H9 (cell line): ENCODE measurements at places on chromosomes 4 and X. TPM values are rescaled to one million over a fixed set of nuclear protein-coding genes. Genes with fewer than 3 reads are reported as not detected.

- DNase-seq, result no peak
- no peaks in the 10 kb centered on the region for H3K27me3 ChIP-seq
- no peaks in the 10 kb centered on the region for H3K4me1 ChIP-seq
- no peak overlapping the region for H3K27ac ChIP-seq
- no peaks in the 10 kb centered on the region for H3K36me3 ChIP-seq
- no peak overlapping the region for H3K4me3 ChIP-seq
Measured at GRCh38 chr4:86286726-86287125, 73.1 kb downstream of the MAPK10 start.

Gene PTCHD1
- total RNA-seq, result 1.4 and 2.3 TPM in 2 replicates

GRCh38 chr4:82525307-82525911, 36.4 kb downstream of the TMEM150C start:
- DNase-seq, result no peak
- no peaks in the 10 kb centered on the region for H3K36me3 ChIP-seq
- no peak overlapping the region for H3K4me3 ChIP-seq
- no peak overlapping the region for H3K27ac ChIP-seq

DNA sequence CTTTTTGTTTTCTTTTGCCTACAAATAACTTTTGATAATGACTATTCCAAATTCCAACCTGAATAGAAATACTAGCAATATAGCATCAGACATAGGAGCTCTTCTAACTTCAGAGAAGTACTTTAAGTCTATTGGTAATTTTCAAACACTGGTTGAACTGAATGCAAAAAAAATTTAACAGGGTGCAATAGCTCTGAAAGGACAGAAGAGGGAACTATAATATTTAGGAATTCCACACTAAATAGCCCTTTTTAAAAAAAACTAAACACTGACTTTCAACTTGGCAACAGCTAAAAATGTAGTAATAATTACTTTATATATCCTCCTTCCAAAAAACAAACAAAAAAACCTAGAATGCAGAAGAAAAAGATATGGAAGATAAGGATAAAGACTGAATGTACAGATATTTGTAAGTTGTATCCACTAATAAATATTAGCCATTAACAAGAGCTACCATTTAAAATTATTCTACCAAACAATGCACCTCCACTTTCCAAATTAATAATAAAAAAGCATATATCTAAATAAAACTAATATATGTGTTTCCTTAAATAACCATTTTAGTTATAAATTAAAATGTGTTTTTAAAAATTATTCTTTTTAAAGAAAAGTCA, 81.4 kb downstream of the FBXW7 start:
- no peaks in the 10 kb centered on the region for H3K36me3 ChIP-seq
- no peak overlapping the region for H3K4me3 ChIP-seq
- no peaks in the 10 kb centered on the region for H3K27me3 ChIP-seq

- no peak for DNase-seq
- no peaks in the 10 kb centered on the region for H3K27me3 ChIP-seq
- no peak overlapping the region for H3K4me3 ChIP-seq
- H3K4me1 ChIP-seq, result no peaks in the 10 kb centered on the region; the same call in 1 of the 2 replicates
- H3K27ac ChIP-seq, result no peak overlapping the region
Measured at GRCh38 chr4:100168521-100168920, 21.7 kb downstream of the DDIT4L start.

Gene PABPC1L2A
- total RNA-seq, result 0.35 and 0.52 TPM in 2 replicates

DNA sequence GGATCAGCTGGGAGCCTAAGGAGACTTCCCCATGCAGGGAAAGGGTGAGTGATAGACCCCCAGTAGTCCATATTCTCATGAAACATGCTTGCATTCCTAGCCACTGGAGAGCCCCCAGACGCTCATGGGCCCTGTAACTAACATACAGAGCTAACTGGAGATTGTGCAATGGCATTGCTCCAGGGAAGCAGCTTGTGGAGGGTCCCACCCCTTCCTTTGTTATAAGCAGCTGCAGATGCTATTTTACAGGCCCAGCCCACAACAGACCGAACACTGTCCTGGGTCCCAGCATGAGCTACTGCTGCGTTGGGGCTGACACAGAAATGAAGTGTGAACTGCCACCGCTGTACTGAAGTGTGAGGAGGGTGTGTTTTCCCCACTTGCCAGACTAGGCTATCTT, 1465.7 kb upstream of the DIAPH2 start:
- no peaks in the 10 kb centered on the region for H3K27me3 ChIP-seq
- H3K36me3 ChIP-seq, result no peaks in the 10 kb centered on the region
- H3K27ac ChIP-seq, result no peak overlapping the region
- no peak for DNase-seq
- no peak overlapping the region for H3K4me3 ChIP-seq

- H3K36me3 ChIP-seq, result no peaks in the 10 kb centered on the region
- no peaks in the 10 kb centered on the region for H3K27me3 ChIP-seq
- no peak overlapping the region for H3K27ac ChIP-seq
- no peak overlapping the region for H3K4me3 ChIP-seq
Measured at GRCh38 chrX:24672701-24673190, 21.0 kb upstream of the POLA1 start.

Gene SASH3
- not detected in 2 replicates for total RNA-seq

GRCh38 chr4:69760455-69760854, at the start of gene SULT1B1:
Gene SULT1B1 (minus strand): TSS chr4:69760620. CDS start chr4:69755217, 5,403 bp downstream.
- H3K27me3 ChIP-seq, result no peaks in the 10 kb centered on the region
- H3K36me3 ChIP-seq, result peaks cover 4% of the 10 kb centered on the region; the same call in 1 of the 2 replicates
- no peak within 1 kb of the TSS for H3K27ac ChIP-seq

- no peaks in the 10 kb centered on the region for H3K4me1 ChIP-seq
- H3K27ac ChIP-seq, result no peak overlapping the region
- peak; percentile 43 for DNase-seq
- H3K36me3 ChIP-seq, result peaks cover 29% of the 10 kb centered on the region
- H3K4me3 ChIP-seq, result no peak overlapping the region
- no peaks in the 10 kb centered on the region for H3K27me3 ChIP-seq
Measured at GRCh38 chr4:67483868-67484602, 61.3 kb downstream of the CENPC start.

- no peak for DNase-seq
- no peak overlapping the region for H3K27ac ChIP-seq
Measured at GRCh38 chr4:21191317-21191716, 491.1 kb downstream of the PACRGL start.

DNA sequence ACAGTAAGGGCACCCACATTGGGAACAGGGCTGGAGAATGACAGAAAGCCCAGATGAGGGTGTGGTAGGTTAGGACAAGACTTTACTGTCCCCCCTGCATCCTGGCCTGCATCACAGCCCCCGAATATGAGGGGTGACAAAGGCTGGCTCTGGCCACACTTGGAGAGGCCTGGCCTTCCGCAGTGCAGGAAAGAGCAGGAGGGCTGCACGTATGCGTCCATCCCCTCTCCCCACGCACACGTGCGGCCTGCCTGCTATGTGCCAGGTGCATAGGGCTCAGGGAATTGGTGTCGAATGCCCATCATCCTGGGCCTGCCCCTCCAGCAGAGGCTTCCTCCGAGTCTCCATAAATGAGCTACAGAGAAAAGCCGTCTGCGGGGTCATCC, 80.5 kb downstream of the ABLIM2 start:
- no peak overlapping the region for H3K4me3 ChIP-seq
- no peak for DNase-seq
- peaks cover 2% of the 10 kb centered on the region; the same call in 1 of the 2 replicates for H3K4me1 ChIP-seq
- H3K27me3 ChIP-seq, result no peaks in the 10 kb centered on the region

DNA sequence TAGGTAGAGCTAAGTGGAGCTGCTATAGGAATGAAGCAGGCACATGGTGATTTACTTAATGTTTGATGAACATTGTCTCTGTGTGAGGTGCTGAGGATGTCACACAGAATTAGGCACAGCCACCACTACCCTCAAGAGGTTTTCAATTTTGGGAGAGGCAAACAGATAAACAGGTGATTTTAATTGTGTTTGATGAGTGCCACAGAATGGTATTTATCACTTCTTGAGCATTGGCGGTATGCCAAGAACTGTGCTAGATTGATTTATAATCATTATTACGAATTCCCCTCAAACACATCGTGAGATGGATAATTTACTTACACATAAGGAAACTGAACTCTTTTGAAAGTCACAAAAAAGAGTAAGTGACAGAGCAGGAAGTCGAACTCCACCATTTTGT, 74.8 kb downstream of the FREM3 start:
- no peaks in the 10 kb centered on the region for H3K36me3 ChIP-seq
- H3K4me3 ChIP-seq, result no peak overlapping the region
- no peaks in the 10 kb centered on the region for H3K4me1 ChIP-seq
- H3K27ac ChIP-seq, result no peak overlapping the region

- H3K36me3 ChIP-seq, result no peaks in the 10 kb centered on the region
- no peaks in the 10 kb centered on the region for H3K4me1 ChIP-seq
- H3K27me3 ChIP-seq, result no peaks in the 10 kb centered on the region
Measured at GRCh38 chrX:115521741-115522140, 39.2 kb upstream of the PLS3 start.

- H3K4me3 ChIP-seq, result no peak overlapping the region
- no peaks in the 10 kb centered on the region for H3K36me3 ChIP-seq
- no peaks in the 10 kb centered on the region for H3K4me1 ChIP-seq
- no peak for DNase-seq
Measured at GRCh38 chr4:158071931-158072330, 100.9 kb downstream of the GASK1B start.

- H3K4me1 ChIP-seq, result no peaks in the 10 kb centered on the region
- no peaks in the 10 kb centered on the region for H3K27me3 ChIP-seq
- no peak overlapping the region for H3K4me3 ChIP-seq
Measured at GRCh38 chrX:68121835-68122234, 311.5 kb downstream of the OPHN1 start.

GRCh38 chr4:73847526-73848182, 5.4 kb upstream of the PF4V1 start:
- peaks cover 2% of the 10 kb centered on the region; the same call in 1 of the 2 replicates for H3K4me1 ChIP-seq
- H3K27me3 ChIP-seq, result no peaks in the 10 kb centered on the region
- no peak for DNase-seq
- H3K27ac ChIP-seq, result no peak overlapping the region

GRCh38 chrX:23832721-23833120, 49.7 kb downstream of the SAT1 start:
- no peak overlapping the region for H3K27ac ChIP-seq
- H3K27me3 ChIP-seq, result no peaks in the 10 kb centered on the region
- no peaks in the 10 kb centered on the region for H3K4me1 ChIP-seq

- H3K27ac ChIP-seq, result no peak overlapping the region
- no peaks in the 10 kb centered on the region for H3K36me3 ChIP-seq
- H3K4me3 ChIP-seq, result no peak overlapping the region
- no peak for DNase-seq
- H3K27me3 ChIP-seq, result no peaks in the 10 kb centered on the region
Measured at GRCh38 chr4:13176741-13177142, 307.4 kb downstream of the RAB28 start.

GRCh38 chrX:129139837-129140598, 383.3 kb downstream of the SMARCA1 start:
- no peak overlapping the region for H3K4me3 ChIP-seq
- no peak for DNase-seq
- no peak overlapping the region for H3K27ac ChIP-seq
- peaks cover 7% of the 10 kb centered on the region for H3K4me1 ChIP-seq
- H3K27me3 ChIP-seq, result no peaks in the 10 kb centered on the region
- no peaks in the 10 kb centered on the region for H3K36me3 ChIP-seq

Gene CT45A3
- total RNA-seq, result not detected in 2 replicates

Gene GABRB1
- 0.39 TPM in 1 of 2 replicates, not detected in the other for total RNA-seq

- no peak overlapping the region for H3K4me3 ChIP-seq
- no peaks in the 10 kb centered on the region for H3K4me1 ChIP-seq
Measured at GRCh38 chr4:55438314-55438713, 42.6 kb downstream of the TMEM165 start.

GRCh38 chr4:100651499-100652175, 133.8 kb upstream of the EMCN start:
- no peaks in the 10 kb centered on the region for H3K4me1 ChIP-seq
- no peak for DNase-seq
- no peak overlapping the region for H3K27ac ChIP-seq
- H3K36me3 ChIP-seq, result no peaks in the 10 kb centered on the region

GRCh38 chr4:81737865-81738559, 266.3 kb upstream of the RASGEF1B start:
- no peaks in the 10 kb centered on the region for H3K36me3 ChIP-seq
- H3K4me1 ChIP-seq, result no peaks in the 10 kb centered on the region
- H3K4me3 ChIP-seq, result no peak overlapping the region

GRCh38 chr4:26806331-26806730, 54.3 kb upstream of the STIM2 start:
- no peaks in the 10 kb centered on the region for H3K36me3 ChIP-seq
- H3K27me3 ChIP-seq, result no peaks in the 10 kb centered on the region
- no peak overlapping the region for H3K4me3 ChIP-seq
- DNase-seq, result no peak
- H3K27ac ChIP-seq, result no peak overlapping the region

GRCh38 chr4:137000432-137000831, 531.9 kb downstream of the PCDH18 start:
- no peak for DNase-seq
- no peak overlapping the region for H3K27ac ChIP-seq
- H3K4me1 ChIP-seq, result no peaks in the 10 kb centered on the region
- H3K27me3 ChIP-seq, result no peaks in the 10 kb centered on the region

Gene RBM46
- total RNA-seq, result 0.17 and 0.33 TPM in 2 replicates

- H3K27me3 ChIP-seq, result no peaks in the 10 kb centered on the region
- no peak overlapping the region for H3K27ac ChIP-seq
- no peak overlapping the region for H3K4me3 ChIP-seq
- no peak for DNase-seq
- H3K36me3 ChIP-seq, result no peaks in the 10 kb centered on the region
Measured at GRCh38 chr4:72365016-72365415, 204.0 kb downstream of the ADAMTS3 start.

Gene USP17L29
- total RNA-seq, result not detected in 2 replicates

DNA sequence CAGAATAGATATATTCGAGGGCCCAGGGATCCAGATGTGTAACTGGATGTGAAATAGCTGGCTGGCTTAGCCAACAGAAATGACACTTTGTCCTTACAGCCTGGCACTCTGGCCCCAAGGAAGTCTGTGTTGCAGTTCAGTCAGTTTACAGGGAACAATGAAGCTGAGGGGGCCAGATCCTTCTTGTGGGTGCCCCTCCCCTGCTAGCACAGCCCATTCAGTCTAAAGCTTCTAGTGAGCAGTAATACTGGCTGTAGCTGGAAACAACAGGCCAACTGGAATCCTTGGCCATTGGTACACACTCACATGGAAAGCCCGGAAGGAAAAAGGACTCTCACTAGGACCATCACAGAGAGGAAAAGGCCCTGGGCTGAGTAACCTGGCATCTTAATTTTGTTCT, 22.7 kb upstream of the CD40LG start:
- H3K4me1 ChIP-seq, result no peaks in the 10 kb centered on the region
- DNase-seq, result no peak
- H3K4me3 ChIP-seq, result no peak overlapping the region
- no peak overlapping the region for H3K27ac ChIP-seq
- H3K27me3 ChIP-seq, result no peaks in the 10 kb centered on the region
- no peaks in the 10 kb centered on the region; the same call in none of the 3 replicates for H3K36me3 ChIP-seq

DNA sequence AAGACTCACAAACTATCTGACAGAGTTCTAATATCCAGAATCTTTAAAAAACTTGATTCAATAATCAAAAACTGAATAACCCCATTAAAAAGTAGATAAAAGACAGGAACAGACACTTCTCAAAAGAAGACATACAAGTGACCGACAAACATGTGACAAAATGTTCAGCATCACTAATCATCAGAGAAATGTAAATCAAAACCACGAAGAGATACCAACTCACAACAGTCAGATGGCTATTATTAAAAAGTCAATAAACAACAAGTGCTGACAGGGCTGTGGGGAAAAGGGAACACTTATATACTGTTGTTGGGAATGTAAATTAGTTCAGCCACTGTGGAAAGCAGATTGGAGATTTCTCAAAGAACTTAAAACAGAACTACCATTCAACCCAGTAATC, 138.1 kb upstream of the RASGEF1B start:
- no peaks in the 10 kb centered on the region for H3K36me3 ChIP-seq
- no peaks in the 10 kb centered on the region for H3K27me3 ChIP-seq
- no peak for DNase-seq
- H3K4me1 ChIP-seq, result no peaks in the 10 kb centered on the region
- no peak overlapping the region for H3K4me3 ChIP-seq
